ENCODE measurements at places on chromosomes 2 and 18.

GRCh38 chr2:784753-785152 is 107.5 kb upstream of the TMEM18 start:
- DNase-seq = no peak

- DNase-seq = no peak
Observed at GRCh38 chr2:65103013-65103715, 26.7 kb downstream of the RAB1A start.

DNA sequence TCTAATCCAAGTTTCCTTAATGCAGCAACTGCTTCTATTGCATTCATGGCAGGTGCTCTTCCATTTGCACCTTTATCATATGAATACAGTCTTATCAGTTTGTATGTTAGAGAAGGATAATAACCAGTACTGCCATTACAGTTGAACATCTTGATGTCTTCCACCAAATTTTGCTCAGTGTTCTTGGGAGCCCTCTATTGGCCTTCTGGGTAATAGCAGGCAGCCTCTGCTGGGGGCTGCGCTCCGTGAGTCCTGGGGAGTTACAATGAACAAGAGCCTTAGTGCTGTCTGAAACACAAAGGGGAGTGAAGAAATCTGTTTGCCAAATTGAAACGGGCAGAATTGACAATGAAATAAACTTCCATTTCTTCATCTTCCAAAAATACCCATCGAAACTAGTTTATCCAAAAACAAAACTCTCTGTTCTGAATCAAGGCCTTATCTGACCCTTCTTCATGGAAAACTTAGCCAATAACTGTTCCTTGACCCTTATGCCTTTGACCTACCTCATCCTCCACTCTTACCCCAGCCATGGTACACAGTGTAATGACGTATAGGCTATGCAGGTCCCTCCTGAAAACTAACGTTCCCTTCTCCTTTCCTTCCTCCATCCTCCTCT is 79.9 kb downstream of the ALK start:
- no peak for DNase-seq

- DNase-seq = no peak
Observed at GRCh38 chr18:50065527-50065926, 129.4 kb downstream of the MYO5B start.

GRCh38 chr18:65725251-65726050 is 25.4 kb upstream of the CDH7 start:
- DNase-seq = peak; percentile 49

GRCh38 chr2:207873794-207874193 is 104.1 kb upstream of the FZD5 start:
- no peak for DNase-seq

- DNase-seq = no peak
Observed at GRCh38 chr2:32594573-32594972, 33.3 kb upstream of the TTC27 start.

DNA sequence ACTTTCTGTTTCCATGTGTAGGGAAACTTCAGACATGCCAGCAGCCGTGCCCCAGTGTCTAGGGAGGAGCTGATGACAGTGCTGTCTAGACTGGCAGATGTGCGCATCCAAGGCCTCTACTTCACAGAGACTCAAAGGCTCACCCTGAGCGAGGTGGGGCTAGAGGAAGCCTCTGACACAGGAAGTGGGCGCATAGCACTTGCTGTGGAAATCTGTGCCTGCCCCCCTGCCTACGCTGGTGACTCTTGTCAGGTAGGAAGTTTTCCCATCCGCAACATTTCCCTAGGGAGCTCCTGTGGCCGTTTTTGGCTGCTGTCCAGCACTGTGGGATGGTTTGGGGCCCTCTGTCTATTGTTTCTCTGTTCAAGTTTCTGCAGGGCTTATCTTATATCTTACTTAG is 143.1 kb upstream of the TTC39C start:
- no peak for DNase-seq

- DNase-seq = no peak
Observed at GRCh38 chr2:1307670-1308069, 105.6 kb upstream of the TPO start.

DNA sequence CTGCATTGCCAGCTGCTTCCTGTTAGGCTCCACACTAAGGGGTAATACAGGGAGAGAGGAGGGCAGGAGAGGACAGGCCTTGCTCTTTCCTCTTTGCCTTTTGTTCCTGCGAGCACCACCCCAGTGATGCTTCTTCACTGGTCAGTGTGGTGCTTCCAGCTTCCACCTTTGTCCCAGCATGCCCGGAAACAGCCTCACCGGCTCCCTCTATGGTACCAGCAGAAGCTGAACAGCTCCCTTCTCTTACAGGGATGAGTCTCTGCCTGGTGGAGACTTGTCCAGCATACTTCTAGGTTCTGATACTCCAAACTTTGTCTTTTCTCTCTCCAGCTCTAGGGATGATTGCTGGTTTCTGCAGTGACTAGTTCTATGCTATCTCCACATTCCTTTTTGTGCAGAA is 413.3 kb downstream of the TSN start:
- DNase-seq = no peak

- no peak for DNase-seq
Observed at GRCh38 chr2:202529389-202529788, 105.4 kb upstream of the FAM117B start.

GRCh38 chr2:131493199-131493968 is 1.2 kb upstream of the MZT2A start:
- no peak for DNase-seq

- peak; percentile 41 for DNase-seq
Observed at GRCh38 chr2:219736209-219736608, 108.8 kb downstream of the SLC4A3 start.

DNA sequence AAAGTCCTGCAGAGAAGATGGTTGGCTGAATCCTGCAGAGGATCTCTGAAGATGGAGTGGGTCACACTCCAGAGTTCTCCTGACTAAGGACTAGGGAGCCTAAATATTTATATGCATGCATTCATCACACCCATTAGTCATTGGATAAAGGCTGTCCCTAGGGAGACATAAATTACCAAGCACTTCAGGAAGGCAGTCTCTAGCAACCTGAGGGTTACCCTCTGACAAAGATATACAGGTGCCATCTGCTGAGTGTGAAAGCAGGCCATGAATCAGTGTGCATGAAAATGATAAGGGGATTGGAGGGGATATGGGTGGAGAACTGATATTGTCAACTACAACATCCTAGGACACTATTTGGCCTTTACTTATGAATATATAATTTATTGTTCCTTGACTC is 294.8 kb upstream of the DDX18 start:
- DNase-seq = peak; percentile 12

DNA sequence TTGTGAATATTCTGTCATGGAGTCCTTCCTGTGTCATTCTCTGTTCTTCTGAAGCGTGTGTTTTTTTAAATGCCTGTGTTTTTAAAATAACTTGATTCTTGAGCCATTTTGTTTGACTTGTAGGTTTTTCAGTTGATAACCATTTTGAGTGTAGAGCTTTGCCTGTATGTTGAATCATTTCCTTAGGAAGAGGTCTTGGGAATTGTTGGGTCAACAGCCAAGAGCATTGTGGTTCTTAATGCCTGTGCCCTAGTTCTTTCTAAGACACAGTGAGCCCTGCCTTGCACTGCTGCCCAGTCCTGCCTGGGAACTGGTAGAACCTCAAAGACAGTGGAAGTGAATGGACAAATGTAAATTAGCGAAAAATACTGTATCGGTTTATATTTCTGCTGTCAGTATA is 25.9 kb downstream of the RAB12 start:
- DNase-seq = no peak

DNA sequence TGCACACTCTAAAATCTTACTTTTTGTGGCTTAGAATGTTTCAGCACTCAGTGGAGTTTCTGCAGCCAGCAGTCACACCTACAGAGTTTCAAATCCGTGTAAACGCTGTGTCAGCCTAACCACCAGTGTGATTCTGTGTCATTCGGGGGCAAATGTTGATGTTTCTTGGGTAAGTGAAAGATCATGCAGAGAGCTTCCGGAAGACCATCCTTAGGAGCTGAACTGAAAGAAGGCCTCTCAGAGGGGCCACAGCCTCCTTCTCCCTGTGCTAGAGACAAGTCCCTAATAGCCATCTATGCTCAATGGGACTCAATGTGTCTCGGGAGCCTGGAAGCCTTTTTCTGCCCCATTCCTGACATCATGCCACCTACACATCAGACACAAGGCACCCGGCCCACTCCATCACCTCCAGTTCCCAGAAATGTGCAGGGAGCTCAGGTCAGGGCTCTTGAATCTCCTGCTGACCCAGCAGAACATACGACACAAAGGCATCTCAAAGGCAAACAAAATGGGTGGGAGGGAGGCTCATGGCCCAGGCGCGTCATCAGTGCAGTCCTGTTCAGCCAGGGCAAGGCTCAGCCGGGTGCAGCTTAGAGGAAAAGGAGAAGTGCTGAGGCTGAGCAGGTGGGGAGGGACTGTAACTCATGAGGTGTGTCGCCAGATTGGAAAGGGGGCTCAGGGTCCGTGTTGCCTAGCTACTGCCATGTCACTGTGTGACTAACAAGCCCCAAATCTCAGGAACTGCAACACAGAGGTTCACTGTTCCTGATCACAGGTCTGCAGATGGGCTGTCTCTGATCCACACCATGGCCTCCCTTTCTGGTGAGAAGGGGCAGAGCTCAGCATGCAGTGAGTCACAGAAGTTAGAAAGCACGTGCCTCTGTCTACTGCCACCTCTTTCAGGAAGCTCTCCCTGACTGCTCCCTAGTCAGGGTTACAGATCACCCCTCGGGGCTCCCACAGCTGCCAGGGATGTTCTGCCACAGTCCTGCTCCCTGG is 82.0 kb downstream of the SMAD7 start:
- no peak for DNase-seq

DNA sequence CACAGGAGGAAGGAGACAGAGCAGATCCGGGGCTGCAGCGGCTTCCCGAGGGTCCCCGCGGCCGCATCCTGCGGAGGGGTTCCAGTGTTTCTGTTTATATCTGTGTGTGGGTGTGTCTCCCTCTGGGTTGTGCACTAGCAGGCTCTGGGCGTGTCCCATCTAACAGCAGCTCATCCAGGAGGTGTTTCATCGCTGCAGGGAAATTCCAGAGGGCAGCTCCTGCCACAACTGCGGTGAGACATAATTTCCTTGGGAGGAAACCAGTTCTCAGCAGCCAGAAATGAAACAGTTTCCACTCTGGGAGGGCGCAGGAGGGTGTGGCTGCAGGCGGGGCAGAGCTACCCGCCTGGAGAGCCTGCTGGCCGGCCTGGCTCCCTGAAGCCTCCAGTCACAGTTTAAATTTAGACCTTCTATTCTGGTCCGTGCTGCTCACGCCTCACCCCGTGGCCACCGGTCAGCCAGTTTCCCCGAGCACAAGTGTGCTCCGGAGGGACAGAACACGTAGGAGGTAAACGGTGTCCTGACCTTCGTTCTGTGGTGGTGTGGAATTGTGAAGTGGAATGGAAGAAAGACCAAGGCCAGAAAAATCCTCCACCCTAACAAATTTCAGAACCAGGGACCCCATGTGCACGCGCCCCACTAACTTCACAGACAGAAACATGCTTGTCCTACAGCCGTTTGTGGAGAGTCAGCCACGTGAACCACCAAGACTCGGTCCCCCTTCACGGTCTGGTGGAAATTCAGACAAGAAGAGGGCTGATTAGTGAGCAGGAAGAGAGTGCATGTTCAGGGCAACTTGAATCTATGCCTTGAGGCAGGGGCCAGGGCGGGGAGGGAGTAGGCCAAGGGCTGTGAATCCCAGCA is 50.2 kb downstream of the TEX44 start:
- no peak for DNase-seq

DNA sequence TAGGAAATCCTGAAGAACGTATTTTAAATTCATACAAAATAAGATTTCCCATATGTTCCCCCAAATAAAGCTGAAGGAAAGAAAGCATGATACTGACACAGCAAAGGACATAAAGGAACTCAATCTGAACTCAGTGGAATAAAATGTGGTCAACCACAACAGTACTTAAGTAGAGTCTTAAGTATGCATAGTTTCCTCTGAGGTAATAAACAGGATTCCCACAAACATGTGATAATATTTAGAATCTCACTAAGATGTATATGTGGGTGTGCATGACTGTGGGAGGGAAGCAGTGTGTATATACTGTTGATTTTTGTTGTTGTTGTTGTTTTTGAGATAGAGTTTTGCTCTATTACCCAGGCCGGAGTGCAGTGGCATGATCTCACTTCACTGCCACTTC is 69.3 kb downstream of the NOL10 start:
- no peak for DNase-seq

- DNase-seq = no peak
Observed at GRCh38 chr2:168526641-168527040, 70.6 kb downstream of the CERS6 start.

DNA sequence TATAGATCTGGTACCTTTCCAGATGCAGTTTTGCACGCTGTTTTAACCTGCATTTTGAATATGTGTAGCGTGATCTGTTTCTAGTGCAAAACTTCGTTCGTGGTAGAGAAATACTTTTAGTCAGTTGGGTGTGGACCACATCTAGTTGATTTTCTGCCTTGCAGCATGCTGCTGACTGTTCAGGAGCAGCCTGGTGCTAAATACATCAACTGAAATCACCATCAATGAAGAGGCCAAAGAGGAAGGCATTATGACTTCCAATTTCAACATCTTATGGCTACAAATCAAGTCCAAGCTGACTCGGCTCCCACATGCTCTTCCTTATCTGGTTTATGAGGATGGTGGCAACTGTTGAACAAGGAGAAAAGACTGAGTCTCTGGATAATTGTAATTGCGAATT is 298.5 kb downstream of the ZNF521 start:
- DNase-seq = no peak

DNA sequence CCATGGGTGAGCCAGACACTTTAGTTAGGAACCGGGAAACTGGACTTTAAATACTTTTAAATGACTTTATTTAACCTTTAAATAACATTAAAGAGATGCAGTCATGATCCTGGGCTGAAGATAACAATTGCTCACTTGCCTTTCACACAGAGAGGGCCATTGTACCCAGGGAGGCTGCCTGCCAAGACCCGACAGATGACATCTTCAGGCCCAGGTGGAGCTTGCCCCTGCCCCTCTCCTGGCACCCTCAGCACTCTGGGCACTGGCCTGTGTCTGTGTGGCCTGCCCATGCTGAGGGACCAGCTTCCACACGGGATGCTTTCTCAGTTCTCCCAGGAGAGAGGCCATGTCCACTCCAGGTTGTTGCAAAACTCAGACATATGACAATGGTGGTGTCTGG is 216.4 kb upstream of the MYT1L start:
- no peak for DNase-seq

Data from DMS 273 treated with DMSO at 0.1 percent for 48 hours (cell line).